ENCODE measurements at places on chromosomes 6 and 20.

- DNase-seq, result no peak
These were observed 80.2 kb downstream of the PREP start for GRCh38 chr6:105322499-105323225.

DNA sequence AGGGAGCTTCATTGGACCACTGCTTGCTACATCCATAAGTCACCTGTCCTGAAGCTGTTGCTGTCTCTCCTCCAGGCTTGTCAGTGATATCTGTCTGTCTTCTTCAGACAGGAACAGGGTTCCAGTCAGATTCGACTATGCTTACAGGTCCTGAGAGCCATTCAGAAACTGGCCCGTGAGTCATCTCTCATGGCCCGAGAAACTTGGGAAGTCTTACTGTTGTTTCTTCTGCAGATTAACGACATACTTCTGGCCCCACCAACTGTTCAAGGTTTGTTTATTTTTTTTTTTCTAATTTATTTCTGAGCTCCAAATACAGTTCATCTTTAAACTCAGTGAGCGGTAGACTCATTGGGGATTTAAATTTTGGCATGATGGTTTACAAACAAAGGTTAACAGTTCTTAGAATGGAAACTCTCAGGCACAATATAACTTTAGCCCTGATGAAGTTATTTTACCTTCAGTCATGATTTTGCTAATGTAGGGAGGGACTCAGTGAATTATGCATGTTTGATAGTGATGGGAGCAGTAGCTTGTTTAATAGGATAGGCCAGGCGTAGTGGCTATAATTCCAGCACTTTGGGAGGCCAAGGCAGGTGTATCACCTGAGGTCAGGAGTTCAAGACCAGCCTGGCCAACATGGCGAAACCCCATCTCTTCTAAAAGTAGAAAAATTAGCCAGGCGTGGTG lies 24.7 kb downstream of the RALGAPB start:
- no peak for DNase-seq

DNA sequence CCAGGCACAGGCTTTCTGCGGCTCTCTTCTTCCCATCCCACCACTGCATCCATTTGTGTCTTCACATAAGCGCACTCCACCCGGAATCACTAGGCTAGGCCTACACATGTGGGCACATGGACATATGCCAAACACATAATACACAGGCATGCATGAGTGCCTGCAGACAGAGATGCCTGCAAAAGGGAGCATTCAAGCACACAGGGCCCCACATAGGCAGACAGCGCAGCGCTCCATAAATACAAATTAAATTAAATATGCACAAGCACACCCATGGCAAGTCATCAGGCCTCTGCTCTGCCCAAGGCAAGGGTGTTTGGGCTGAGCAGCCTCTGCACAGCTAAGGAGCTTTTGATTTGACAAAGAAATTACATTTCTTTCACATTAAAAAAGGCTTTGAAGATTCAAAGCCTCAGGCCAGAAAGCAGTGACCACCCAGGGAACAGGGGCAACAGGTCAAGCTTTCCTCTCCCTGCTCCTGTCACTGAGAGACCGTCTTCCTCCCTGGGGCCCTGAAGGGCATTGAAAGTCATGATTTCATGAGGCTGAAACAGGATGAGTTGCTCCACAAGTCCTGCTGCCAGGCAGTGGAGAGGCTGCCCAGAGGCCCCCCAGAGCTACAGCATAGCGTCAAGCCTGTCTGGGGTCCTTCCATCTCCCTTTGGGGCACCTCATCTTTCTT lies 134.2 kb upstream of the LRFN2 start:
- DNase-seq, result peak; percentile 7

DNA sequence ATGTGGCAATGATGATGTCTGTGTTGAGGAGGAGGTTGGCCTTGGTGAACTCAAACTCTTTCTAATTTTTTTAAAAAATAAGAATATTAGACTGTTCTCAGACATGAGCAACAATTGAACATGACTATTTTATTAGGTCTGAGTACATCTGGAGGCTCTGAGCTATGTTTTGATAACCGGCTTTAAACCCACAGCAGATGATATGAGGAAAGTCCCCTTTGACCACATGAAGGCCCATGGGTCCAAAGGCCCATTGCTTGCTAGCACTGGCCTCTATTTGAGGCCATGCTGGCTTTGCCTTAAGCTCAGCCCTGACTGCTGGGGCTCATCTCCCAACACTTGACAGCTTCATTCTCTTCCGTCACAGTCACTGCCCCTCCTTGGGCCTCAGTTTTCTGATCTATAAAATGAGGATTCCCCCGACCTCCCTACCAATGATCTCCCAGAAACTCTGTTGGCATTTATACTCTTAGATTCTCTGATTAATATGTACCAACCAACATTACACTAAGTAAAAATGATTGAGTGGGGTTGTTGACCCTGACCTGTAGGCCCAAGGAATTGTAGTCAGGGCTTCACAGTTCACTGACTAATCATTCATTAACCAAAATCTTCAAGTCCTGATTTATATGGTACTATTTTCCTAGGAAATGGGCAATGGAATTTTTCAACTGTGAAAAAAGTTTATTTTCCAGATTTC lies 23.9 kb upstream of the TINAG start:
- no peak for DNase-seq

DNA sequence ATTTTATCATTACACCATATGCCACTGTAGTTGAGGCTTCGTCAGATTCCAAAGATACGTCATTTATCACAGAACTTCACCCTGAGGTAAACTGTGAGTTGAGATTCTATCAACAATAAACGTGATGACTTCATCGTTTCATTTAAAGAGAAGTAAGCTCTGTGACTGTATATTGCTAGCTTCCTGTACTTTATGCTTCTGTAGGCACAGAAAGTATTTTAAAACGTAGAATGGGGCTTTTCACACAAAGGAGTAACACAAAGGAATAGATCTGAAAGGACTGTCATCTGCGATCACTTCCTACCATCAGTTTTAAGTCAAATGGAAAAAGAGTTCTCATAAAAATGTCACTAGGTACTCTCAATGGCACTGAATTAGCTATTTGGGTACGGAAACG lies 234.4 kb upstream of the MCHR2 start:
- no peak for DNase-seq

DNA sequence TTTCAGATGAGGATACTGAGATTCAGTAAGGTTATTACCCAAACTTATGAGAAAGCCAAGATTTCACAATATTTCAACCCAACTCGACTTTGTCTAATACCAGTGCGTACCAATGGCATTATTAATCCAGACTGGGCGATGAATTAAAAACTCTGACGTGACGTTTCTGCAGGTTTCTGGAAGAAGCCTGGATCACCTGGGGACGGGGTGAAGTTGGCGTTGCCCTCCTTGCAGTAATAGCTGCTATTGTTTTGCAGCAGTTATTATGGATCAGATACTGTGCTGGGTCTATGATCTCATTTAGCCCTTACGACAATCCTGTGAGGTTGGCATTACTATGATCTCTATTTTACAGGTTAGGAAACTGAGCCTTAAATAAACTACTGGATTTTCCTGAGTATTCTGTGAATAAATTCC lies 569 bp upstream of the CDC5L start:
- peak; percentile 72 for DNase-seq

GRCh38 chr20:63315240-63315689 lies 22.3 kb downstream of the COL20A1 start:
- DNase-seq, result no peak

DNA sequence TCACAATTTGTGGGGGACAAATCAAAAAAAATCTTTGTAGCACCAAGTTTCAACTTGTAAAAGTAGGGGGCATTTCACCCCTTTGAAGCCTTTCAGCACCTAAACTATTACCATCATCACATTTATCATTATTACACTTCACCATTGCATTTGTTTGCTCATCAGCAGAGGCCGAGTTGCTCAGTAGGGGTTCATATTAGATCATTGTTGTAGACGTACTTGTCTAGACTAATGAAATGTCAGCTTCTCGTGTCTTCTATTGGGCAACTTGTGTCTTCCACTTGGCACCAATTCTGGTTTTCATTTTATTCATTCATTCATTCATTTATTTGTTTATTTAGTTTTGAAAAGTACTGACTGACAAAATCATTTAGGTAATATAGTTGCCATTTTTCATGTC lies 338.3 kb upstream of the KCNQ5 start:
- no peak for DNase-seq

DNA sequence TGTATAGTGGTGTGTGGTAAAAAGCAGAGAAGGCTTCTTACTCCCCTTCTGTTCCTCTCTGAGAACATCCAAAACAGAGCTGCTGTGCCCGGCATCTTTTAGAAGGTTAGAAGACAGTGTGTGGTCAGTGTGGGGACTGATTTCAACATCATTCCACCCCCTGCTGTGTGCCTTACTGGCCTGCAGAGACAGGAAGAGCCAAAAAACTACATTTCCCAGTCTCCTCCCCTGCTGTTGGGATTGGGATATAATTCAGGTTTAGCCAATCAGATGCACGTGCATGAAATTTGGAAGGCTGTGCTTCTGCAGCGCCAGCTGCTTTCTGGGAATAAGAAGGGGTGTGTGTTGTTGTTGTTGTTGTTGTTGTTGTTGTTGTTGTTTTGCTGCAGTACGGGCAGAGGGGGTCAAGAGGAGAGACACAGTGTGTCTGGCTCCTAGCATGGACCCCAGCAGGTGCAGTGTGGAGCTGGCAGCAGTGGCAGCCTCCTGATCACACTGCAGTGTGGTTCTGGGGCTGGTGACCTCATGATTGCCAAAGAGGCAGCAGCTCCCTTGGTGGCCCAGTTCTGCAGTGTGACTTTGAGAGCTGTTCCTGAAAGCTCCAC lies 74.7 kb downstream of the MRPL14 start:
- peak; percentile 83 for DNase-seq

GRCh38 chr20:10696650-10697049 lies 22.9 kb upstream of the JAG1 start:
- no peak for DNase-seq

- no peak for DNase-seq
These were observed 5.3 kb downstream of the NAA20 start for GRCh38 chr20:20022498-20022897.

All from adipocyte (in vitro differentiated cells).